Breast epithelium (tissue), 4 donors: ENCODE measurements at places on chromosomes 11 and 22. TPM values are rescaled to one million over a fixed set of nuclear protein-coding genes. Genes with fewer than 3 reads are reported as not detected.

DNA sequence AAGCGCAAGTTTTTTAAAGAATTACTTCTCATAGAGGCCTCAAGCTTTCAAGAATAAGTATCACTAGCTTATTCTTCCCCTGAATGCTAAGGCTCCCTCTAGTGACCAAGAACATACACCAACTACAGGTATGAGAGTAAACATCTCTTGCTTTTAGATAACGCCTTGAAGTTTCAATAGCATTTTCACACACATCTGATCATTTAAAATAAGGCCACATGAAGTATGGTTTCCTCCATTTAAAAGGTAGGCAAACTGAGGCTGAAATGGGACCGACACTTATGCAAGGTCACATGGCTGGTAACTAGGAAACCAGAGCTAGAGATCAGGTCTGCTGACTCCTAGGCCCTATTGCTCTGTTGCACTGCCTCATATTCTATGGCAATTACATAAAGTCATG lies 66.5 kb downstream of the CCDC34 start:
- no peaks in the 10 kb centered on the region for H3K27me3 ChIP-seq
- no peaks in the 10 kb centered on the region for H3K36me3 ChIP-seq
- no peak for DNase-seq
- no peaks in the 10 kb centered on the region for H3K4me1 ChIP-seq
- no peak overlapping the region for H3K4me3 ChIP-seq
- H3K27ac ChIP-seq: no peak overlapping the region

- peak overlapping the region; percentile 87 for H3K4me3 ChIP-seq
- H3K27me3 ChIP-seq: no peaks in the 10 kb centered on the region
- no peaks in the 10 kb centered on the region for H3K36me3 ChIP-seq
- H3K27ac ChIP-seq: peak overlapping the region; percentile 96
- no peak for DNase-seq
- H3K4me1 ChIP-seq: no peaks in the 10 kb centered on the region
Observed at GRCh38 chr22:28773461-28773867, 969 bp downstream of the CCDC117 start.

DNA sequence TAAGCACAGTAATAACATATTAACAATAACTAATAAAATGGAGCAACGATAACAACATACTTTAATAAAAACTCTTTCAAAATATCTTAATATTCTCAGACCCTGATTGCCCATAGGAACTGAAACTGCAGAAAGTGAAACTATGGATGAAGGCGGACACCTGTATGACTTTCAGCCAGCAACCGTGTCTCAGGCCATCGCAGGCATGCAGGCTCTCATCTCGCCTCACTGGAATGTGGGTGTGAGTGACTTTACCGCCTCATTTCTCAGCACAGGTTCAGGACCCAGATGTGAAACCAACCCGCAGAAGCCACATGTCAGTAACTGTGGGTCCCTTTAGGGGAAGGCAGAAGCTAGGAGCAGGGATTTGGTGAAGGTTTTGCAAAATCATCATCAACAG lies 539.1 kb downstream of the FAM181B start:
- no peaks in the 10 kb centered on the region for H3K27me3 ChIP-seq
- no peaks in the 10 kb centered on the region for H3K36me3 ChIP-seq
- H3K4me3 ChIP-seq: no peak overlapping the region
- no peaks in the 10 kb centered on the region for H3K4me1 ChIP-seq

Gene POLDIP3
- total RNA-seq: 33.1 TPM

Gene JHY
- total RNA-seq: 11.7 TPM

DNA sequence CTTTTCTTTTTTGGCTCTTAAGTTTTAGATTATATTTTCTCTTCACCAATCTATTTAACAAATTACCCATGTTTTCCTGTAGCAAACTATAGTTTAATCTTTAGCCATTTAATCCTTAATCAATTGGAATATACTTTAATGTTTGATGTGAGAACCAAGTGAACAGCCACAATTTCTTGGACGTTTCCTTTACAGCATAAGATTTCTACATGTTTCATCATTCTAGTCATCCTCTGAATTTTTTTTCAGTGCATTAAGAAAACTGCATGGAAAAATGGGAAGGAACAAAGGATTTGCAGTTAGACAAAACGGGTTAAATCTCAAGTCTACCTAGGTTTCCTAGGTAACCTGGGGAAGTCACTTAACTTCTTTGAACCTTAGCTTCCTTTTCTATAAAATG lies 507.1 kb upstream of the CCDC90B start:
- H3K4me3 ChIP-seq: no peak overlapping the region
- H3K27me3 ChIP-seq: no peaks in the 10 kb centered on the region
- H3K27ac ChIP-seq: no peak overlapping the region
- no peak for DNase-seq
- H3K4me1 ChIP-seq: no peaks in the 10 kb centered on the region

Gene SART1
- total RNA-seq: 55.9 TPM

Gene CARD18
- total RNA-seq: not detected

GRCh38 chr22:33889748-33890147 lies 30.5 kb downstream of the LARGE1 start:
- no peaks in the 10 kb centered on the region for H3K36me3 ChIP-seq
- no peaks in the 10 kb centered on the region for H3K4me1 ChIP-seq
- no peak for DNase-seq
- H3K27ac ChIP-seq: no peak overlapping the region
- no peaks in the 10 kb centered on the region for H3K27me3 ChIP-seq

- H3K4me3 ChIP-seq: no peak overlapping the region
- no peaks in the 10 kb centered on the region for H3K36me3 ChIP-seq
- H3K4me1 ChIP-seq: no peaks in the 10 kb centered on the region
- H3K27ac ChIP-seq: no peak overlapping the region
- H3K27me3 ChIP-seq: no peaks in the 10 kb centered on the region
- DNase-seq: no peak
Observed at GRCh38 chr11:74322667-74323066, 11.2 kb upstream of the P4HA3 start.

DNA sequence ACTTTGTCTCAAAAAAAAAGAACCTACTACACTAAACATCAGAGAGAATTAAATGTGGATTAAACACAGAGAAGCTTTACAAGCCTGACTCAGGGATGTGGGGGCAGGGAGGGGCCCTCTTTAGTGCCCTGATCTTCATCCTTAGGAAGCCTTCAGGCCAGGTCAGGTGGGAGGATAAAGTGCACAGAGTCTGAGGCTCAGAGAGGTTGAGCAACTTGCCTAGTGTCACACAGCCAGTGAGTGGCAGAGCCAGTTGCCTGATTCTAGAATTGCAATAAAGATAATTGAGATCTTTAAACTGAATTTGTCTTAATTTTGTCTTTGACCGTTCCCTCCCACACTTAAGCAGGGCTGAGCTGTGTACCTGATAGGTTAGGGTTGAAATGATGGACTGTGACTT lies 7.2 kb downstream of the SEC14L6 start:
- H3K4me1 ChIP-seq: no peaks in the 10 kb centered on the region
- no peak for DNase-seq
- H3K27ac ChIP-seq: no peak overlapping the region

Gene FGF4
- not detected for total RNA-seq

DNA sequence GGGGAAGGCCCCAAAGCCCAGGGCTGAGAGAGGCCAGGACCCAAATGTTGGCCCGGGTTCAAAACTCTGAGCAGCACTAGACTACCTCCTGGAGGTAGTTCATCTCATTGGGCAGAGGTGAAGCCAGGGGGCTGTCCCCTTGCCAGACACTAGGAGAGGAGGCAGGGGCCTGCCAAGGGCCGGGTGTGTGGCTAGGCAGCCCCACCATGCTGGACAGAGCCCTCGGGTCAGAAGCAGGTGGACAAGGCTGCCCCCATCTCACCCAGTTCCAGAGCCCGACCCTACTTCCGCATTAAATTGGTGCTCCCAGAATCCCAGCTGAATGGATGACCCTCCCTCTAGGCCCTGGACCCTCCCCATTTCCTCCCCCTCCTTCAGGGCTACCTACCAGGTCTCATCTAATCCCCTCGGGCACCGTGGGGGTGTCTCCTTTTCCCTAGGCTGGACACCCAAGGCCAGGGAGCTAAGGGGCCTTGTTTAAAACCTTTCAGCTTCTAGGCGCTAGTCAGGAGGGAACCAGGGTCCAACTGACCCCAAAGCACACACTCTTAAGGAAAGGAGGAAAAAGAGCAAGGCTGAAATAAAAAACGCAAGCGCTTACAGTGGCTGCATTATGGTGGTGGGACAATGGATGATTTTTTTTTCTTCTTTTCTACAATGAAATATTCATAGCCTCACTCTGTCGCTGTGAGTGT lies 72.1 kb upstream of the TCF20 start:
- H3K4me3 ChIP-seq: no peak overlapping the region
- H3K27ac ChIP-seq: no peak overlapping the region
- no peaks in the 10 kb centered on the region for H3K4me1 ChIP-seq
- no peaks in the 10 kb centered on the region for H3K36me3 ChIP-seq
- DNase-seq: no peak
- no peaks in the 10 kb centered on the region for H3K27me3 ChIP-seq

- no peak for DNase-seq
- H3K4me1 ChIP-seq: no peaks in the 10 kb centered on the region
- no peaks in the 10 kb centered on the region for H3K36me3 ChIP-seq
- H3K4me3 ChIP-seq: no peak overlapping the region
- H3K27ac ChIP-seq: no peak overlapping the region
Observed at GRCh38 chr11:111269146-111269868, 23.8 kb downstream of the POU2AF2 start.

DNA sequence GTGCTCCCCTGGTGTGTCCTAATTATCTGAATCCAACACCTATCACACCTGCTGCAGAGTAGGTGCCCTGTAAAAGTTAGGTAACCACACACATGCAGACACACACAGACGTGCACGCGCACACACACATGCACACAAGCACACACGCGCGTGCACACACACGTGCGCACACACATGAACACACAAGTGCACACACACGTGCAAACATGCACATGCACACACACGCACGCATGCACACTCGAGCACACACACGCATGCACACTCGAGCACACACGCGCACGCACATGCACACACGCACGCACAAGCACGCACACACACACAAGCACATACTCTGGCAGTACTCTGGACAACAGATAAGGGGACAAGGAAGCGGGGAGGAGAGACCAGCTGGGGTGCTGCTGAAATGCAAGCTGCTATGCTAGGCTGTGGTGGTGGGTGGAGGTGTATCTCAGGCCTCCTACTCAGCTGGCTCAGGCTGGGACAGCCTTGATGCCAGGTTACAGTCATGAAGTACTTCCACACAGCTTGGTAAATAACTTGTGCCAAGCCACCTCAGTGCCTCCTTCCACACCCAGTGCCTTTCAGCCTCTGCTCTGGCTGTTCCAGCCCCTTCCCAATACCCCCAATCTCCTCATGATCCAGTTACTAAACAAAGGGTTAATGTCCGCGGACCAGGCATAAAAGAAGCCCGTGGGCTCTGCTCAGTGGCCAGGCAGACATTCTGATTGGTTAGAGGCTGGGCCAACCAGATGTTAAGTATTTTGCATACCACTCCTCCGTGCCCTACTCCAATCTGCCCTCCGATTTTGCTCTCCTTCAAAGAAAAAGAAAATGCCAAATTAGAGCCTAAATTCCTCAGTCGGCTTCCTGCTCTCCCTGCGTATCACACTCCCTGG lies 374.1 kb downstream of the TENM4 start:
- no peaks in the 10 kb centered on the region for H3K36me3 ChIP-seq
- no peaks in the 10 kb centered on the region for H3K4me1 ChIP-seq
- no peak overlapping the region for H3K27ac ChIP-seq
- no peak overlapping the region for H3K4me3 ChIP-seq

- no peaks in the 10 kb centered on the region for H3K27me3 ChIP-seq
- H3K4me3 ChIP-seq: no peak overlapping the region
- no peak overlapping the region for H3K27ac ChIP-seq
Observed at GRCh38 chr11:103537904-103538502, 428.8 kb downstream of the DYNC2H1 start.

Gene PTPN5
- 0.59 TPM for total RNA-seq

- no peaks in the 10 kb centered on the region for H3K4me1 ChIP-seq
- no peaks in the 10 kb centered on the region for H3K27me3 ChIP-seq
Observed at GRCh38 chr11:19789835-19790710, 77.4 kb downstream of the NAV2 start.

Gene MRGPRX4
- not detected for total RNA-seq

Gene OR2AT4
- not detected for total RNA-seq

- no peak for DNase-seq
- H3K4me3 ChIP-seq: no peak overlapping the region
- no peaks in the 10 kb centered on the region for H3K36me3 ChIP-seq
Observed at GRCh38 chr11:35057926-35058668, 80.9 kb upstream of the CD44 start.

DNA sequence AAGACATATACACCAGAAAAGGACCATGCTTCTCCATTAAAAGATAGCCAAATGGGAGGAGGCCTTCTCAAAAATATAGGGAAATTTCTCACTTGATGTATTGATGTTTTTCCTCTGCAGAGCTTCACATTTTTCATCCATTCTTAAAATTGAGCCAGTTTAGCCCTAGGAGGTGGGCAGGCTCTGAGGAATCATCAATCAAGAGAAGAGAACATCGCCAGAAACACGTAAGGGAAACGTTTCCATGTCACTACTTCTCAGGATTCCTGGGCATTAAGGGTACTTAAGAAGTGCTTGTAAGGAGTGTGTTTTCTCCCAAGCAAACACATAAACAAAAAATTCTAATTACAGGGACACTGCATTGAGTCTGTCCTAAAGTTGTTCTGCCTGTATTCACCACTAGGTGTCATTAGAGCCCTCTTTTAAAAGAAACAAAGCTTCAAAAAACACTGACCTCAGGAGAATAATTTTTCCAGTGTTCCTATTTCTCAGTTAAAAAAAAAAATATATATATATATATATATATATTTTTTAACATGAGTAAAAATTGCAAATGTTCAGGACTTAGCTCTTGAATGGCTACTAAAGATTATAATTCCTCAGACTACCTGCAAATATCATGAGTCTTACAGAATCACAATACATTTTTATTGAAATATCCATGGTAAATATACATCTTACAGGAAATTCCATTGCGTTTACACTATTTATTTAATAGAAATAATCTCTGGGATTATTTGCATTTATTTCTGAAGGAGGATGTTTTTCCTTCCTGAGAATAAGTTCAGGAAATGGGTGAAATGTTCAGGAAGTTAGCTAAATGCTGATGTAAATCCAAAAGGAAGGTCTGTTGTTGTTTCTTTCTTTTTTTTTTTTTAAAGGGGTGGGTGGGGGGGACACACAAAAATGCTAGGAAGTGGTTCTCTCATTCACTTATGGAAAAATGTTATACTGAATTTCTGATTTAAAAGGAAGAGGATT lies 16.0 kb downstream of the FZD4 start:
- H3K4me1 ChIP-seq: peaks cover 12% of the 10 kb centered on the region
- H3K36me3 ChIP-seq: no peaks in the 10 kb centered on the region
- H3K4me3 ChIP-seq: no peak overlapping the region
- H3K27me3 ChIP-seq: no peaks in the 10 kb centered on the region
- H3K27ac ChIP-seq: peak overlapping the region; percentile 68
- DNase-seq: no peak

Gene GRM5
- not detected for total RNA-seq

Gene EFCAB6
- 5.9 TPM for total RNA-seq

DNA sequence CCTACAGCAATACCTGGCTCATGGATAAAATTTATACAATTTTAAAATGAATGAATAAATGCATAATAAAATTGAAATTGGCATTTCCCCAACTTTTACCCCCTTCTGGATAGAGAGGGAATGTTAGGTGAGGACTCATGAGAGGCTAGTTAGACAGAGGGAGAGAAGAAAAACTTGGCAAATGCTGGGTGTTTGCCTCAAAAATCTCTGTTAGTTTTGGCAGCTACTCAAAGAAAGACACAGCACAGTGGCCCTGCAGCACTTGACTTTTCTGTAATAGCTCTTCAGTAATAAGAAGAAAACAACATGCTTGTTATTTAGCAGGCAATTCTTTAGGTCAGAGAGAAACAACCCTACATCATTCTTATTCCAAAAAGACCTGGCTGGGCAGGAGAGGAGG lies 20.7 kb upstream of the IZUMO1R start:
- H3K27me3 ChIP-seq: no peaks in the 10 kb centered on the region
- no peaks in the 10 kb centered on the region for H3K4me1 ChIP-seq
- H3K4me3 ChIP-seq: no peak overlapping the region
- no peaks in the 10 kb centered on the region for H3K36me3 ChIP-seq
- peak overlapping the region; percentile 7 for H3K27ac ChIP-seq
- no peak for DNase-seq
